Esophagus squamous epithelium (tissue), 5 donors: ENCODE measurements at places on chromosomes 13 and 19.

GRCh38 chr19:39405261-39405957 is 1.2 kb upstream of the ZFP36 start:
- no peak for DNase-seq

- DNase-seq = no peak
Observed at GRCh38 chr19:31421856-31422255, 72.6 kb upstream of the TSHZ3 start.

DNA sequence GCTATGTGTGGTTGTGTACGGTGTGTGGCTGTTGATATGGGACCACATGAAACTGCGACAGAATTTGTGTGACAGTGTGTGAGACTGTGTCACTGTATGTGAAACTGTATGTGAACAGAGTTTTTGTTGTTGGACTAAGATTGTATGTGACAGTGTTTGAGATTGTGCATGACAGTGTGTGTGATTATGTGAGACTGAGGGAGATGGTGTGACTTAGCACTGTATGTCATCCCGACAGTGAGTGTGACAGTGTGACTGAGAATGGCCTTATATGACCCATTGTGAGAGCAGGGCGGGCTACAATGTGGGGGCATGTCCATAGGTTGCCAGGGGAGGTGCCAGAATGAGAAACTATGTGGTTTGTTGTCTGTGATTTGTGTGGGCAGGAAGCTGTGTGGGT is 930 bp downstream of the ZNF583 start:
- no peak for DNase-seq

- no peak for DNase-seq
Observed at GRCh38 chr13:73687087-73687486, 447.1 kb downstream of the KLF12 start.

- DNase-seq = no peak
Observed at GRCh38 chr13:73898276-73898675, 235.9 kb downstream of the KLF12 start.

- no peak for DNase-seq
Observed at GRCh38 chr19:3627351-3627723, 747 bp upstream of the CACTIN start.

GRCh38 chr13:75789451-75790197 is 153.5 kb downstream of the LMO7 start:
- no peak for DNase-seq

DNA sequence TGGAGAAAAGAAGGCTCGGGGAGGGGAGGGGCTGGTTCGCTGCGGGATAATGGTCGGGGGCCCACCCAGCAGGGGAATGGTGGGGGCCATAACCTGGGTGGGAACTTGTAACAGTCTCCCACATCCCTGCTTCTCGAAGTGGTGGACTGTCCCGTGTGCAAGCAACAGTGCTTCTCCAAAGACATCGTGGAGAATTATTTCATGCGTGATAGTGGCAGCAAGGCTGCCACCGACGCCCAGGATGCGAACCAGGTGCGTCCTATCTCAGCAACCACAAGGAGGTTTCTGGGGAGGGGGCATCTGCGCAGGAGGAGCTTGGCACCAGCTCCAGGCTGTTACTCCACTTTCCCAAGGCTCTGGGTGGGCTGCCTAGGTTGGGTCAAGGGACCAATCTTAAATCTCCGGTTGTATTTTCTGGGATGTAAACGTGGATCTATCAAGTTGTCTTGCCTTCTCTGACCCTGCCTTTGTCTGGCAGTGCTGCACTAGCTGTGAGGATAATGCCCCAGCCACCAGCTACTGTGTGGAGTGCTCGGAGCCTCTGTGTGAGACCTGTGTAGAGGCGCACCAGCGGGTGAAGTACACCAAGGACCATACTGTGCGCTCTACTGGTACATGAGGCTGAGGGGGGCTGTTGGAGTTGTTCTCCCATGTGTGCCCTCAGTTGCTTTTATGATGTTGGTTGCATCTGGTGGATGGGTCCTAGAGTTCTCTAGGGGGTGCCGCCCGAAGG is 1.6 kb downstream of the TRIM28 start:
- DNase-seq = no peak

DNA sequence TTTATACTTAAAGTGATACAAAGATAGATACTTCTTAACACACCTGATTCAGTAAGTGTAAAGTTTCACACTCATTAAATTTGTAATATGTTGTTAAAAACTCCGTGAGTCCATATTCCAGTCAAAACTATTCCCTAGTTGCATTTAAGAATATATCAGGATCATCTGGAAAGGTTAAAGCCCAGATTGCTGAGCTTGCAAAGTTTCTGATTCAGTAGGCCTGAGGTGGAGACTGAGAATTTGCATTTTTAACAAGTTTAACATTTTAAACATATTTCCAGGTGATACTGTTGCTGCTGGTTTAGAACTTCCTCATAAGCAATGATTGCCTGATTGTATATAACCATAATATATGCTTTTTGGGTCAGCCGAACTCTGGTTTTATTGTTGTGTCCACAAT is 1998.6 kb upstream of the PCDH20 start:
- no peak for DNase-seq

DNA sequence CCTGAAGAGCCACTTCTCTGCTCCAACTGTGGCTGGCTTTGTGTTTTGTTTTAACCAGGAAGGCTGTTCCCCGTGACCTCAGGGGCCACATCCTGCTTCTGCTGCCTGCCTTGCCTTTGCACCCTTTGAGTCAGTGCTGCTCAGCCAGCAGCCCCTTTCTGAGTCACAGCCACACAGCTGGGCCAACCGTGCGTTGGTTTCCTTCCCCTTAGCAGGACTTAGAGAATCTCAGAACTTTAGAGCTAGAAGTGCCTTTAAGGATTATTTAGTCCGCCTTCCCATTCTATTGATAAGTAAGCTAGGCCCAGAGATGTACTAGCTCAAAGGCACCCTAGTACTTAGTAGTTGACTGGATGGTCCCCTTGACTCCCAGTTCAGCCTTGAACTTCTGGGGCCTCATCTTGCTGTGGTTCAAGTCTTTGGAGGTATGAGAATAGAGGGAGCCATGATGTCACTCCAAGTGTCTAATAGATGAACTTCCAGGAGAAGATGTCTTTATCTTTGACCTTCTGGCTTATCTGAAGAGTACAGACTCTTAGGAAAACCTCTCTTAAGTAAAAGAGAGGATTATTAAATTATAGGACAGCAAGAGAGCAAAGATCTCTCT is 8.0 kb downstream of the RGCC start:
- DNase-seq = peak; percentile 24

DNA sequence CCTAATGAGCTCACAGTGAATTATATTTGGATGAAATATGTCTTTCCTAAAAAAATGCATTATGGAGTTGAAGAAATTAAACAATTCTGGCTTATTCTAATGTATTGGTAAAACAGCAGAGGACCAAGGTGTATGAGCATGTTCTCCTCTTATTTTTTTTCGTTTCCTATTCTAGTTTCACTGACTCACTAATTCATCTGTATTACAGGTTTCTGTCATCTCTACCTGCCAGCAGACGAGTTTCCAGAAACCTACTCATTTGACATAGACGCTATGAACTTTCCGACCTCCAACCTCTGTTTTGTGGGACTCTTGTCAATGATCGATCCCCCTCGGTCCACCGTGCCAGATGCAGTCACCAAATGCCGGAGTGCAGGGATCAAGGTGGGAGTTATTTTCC is 20.3 kb downstream of the ATP12A start:
- no peak for DNase-seq

DNA sequence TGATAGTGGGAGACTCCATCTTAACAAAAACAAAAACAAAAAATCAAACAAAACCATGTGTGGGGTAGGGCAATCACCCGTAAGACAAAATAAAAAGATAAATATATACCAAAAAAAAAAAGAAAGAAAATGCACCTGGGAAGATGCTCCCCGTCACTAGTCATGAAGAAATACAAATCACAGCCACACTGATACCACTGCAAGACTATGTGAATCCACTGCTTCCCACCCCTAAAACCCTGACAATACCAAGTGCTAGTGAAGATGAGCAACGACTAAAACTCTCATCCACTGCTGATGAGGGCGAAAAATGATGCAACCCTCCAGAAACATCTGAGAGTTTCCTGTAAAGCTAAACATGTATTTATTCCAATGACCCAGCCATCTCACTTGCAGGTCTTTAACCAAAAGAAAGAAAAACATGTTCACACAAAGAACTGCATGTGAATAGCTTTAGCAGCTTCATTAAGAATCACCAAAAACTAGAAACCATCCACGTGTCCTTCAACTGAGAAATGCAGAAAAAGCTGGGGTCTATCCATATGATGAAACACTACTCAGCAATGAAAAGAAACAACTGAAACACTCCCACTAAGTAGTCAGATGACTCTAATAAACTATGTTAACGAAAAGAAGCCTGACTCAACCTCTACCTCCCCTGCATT is 31.7 kb downstream of the BRD4 start:
- DNase-seq = no peak

DNA sequence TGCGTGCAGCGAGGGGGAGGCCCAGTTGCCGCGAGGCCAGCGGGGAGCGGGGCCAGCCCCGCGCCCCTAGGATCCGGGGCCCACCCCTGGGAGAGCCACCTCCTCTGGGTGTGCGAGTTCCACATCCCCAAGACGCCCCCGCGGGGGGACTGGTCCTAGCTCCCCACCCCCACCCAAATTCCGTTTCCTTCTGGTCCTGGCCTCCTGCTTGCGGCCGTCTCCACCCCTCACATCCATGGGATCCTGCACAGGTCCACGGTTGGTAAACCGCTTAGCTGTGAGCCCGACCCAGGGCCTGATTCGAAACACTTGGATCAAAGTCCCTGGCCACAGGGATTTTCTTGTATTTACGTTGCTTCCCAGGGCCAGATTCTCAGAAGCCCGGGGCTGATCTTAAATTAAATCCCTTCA is 324 bp upstream of the FBXO17 start:
- DNase-seq = no peak
